ENCODE measurements at places on chromosomes 6 and 20.

- H3K36me3 ChIP-seq = peaks cover 6% of the 10 kb centered on the region
- no peak overlapping the region for H3K4me3 ChIP-seq
- no peak for DNase-seq
These were observed 104.7 kb downstream of the AIG1 start for GRCh38 chr6:143165315-143165855.

DNA sequence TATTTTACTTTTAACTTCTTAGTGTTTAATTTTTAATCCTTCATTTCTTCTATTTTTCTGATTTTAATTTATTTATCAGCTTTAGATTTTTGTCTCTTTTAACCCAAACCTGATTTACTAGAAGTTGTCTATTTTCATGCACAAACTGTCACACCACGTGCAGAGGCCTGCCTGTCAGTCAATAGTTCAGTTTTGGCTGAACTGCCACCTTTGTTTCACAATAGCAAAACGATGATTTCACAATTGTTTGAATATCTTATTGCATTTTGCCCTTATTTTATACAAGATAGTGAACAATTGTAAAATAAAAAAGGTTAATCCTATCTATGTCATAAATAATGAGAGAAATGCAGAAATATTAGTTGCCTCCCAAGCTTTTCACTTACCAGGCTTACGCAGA lies 24.0 kb upstream of the PPP1R3G start:
- H3K27me3 ChIP-seq = peaks cover 4% of the 10 kb centered on the region
- no peak overlapping the region for H3K4me3 ChIP-seq
- peaks cover 9% of the 10 kb centered on the region for H3K4me1 ChIP-seq
- DNase-seq = no peak

DNA sequence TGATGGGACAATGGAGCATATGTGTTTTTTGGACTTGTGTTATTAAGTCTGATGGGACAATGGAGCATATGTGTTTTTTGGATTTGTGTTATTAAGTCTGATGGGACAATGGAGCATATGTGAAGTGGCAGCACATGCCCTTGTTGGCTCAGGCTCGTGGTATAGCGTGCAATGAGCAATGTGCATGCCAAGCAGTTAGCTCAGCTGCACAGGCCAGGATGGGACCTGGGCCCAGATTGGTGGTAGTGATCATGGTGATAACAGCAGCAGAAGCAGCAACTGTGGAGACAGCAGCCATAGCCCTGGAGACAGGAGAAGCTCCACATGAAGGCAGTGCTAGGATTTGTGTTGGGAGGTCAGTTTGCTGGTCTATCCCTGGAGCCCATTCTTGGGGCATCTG lies 61.1 kb downstream of the IL20RA start:
- peaks cover 28% of the 10 kb centered on the region for H3K27me3 ChIP-seq
- no peak overlapping the region for H3K27ac ChIP-seq
- no peak overlapping the region for H3K4me3 ChIP-seq
- DNase-seq = no peak
- H3K36me3 ChIP-seq = no peaks in the 10 kb centered on the region

GRCh38 chr6:118317581-118318563 lies 230.2 kb upstream of the PLN start:
- H3K27me3 ChIP-seq = no peaks in the 10 kb centered on the region
- H3K36me3 ChIP-seq = no peaks in the 10 kb centered on the region

All from HFFc6 (cell line).